Kidney (tissue), 22 donors: ENCODE measurements at places on chromosomes 2 and 18. TPM values are rescaled to one million over a fixed set of nuclear protein-coding genes. Genes with fewer than 3 reads are reported as not detected.

The CD207 gene
- 0.66 TPM for total RNA-seq

The PFN4 gene
- total RNA-seq = 0.79 TPM

The RAB1A gene
- total RNA-seq = 166 TPM

The ACVR1 gene
- 38.3 TPM for total RNA-seq

The IL36RN gene
- total RNA-seq = not detected

The SERTAD2 gene
- total RNA-seq = 21.1 TPM

The ANKRD30B gene
- not detected for total RNA-seq

The NFATC1 gene
- total RNA-seq = 17.2 TPM

The EXOC6B gene
- total RNA-seq = 31.3 TPM

The VSNL1 gene
- 0.44 TPM for total RNA-seq

The FOSL2 gene
- total RNA-seq = 149 TPM

The CPS1 gene
- 6.7 TPM for total RNA-seq

GRCh38 chr18:715626-716025, 3.2 kb upstream of the ENOSF1 start:
- no peaks in the 10 kb centered on the region for H3K36me3 ChIP-seq
- no peak overlapping the region for H3K4me3 ChIP-seq
- H3K27me3 ChIP-seq = no peaks in the 10 kb centered on the region
- H3K27ac ChIP-seq = no peak overlapping the region

- no peak overlapping the region for H3K4me3 ChIP-seq
- no peak for DNase-seq
- H3K27me3 ChIP-seq = no peaks in the 10 kb centered on the region
- H3K36me3 ChIP-seq = no peaks in the 10 kb centered on the region
- H3K27ac ChIP-seq = no peak overlapping the region
Measured at GRCh38 chr2:201411421-201411820, 39.8 kb downstream of the TRAK2 start.

- H3K4me1 ChIP-seq = no peaks in the 10 kb centered on the region
- no peak for DNase-seq
Measured at GRCh38 chr2:53177327-53177726, 590.3 kb upstream of the CHAC2 start.

- H3K4me3 ChIP-seq = no peak overlapping the region
- H3K36me3 ChIP-seq = no peaks in the 10 kb centered on the region
- DNase-seq = no peak
- H3K4me1 ChIP-seq = no peaks in the 10 kb centered on the region
Measured at GRCh38 chr2:21423854-21424253, 300.1 kb downstream of the TDRD15 start.

GRCh38 chr2:162623888-162624287, 214.7 kb downstream of the KCNH7 start:
- no peak overlapping the region for H3K27ac ChIP-seq
- no peaks in the 10 kb centered on the region for H3K36me3 ChIP-seq
- H3K4me1 ChIP-seq = no peaks in the 10 kb centered on the region
- H3K4me3 ChIP-seq = no peak overlapping the region

DNA sequence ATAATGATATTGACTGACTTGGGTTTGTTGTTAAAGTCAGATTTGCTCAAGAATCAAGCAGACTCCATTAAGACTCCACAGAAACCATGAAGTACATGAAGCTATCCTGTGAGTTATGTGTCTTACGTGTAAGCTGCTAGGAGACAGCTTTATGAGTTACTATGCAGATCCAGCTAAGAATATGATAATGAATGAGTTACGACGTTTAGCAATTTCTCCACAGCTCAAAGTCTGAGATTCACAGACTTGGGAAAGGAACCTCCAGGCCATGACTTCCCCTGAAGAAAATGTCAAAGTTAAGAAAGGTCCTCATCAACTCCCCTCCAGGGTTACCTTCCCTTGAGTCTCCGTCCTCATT, 211.9 kb upstream of the HNRNPA3 start:
- no peak overlapping the region for H3K27ac ChIP-seq
- no peaks in the 10 kb centered on the region for H3K4me1 ChIP-seq
- no peaks in the 10 kb centered on the region for H3K27me3 ChIP-seq
- no peak for DNase-seq
- no peaks in the 10 kb centered on the region for H3K36me3 ChIP-seq
- no peak overlapping the region for H3K4me3 ChIP-seq

GRCh38 chr2:75493230-75493629, 67.5 kb downstream of the EVA1A start:
- no peaks in the 10 kb centered on the region for H3K4me1 ChIP-seq
- H3K27me3 ChIP-seq = no peaks in the 10 kb centered on the region
- no peak for DNase-seq
- peaks cover 4% of the 10 kb centered on the region for H3K36me3 ChIP-seq
- no peak overlapping the region for H3K4me3 ChIP-seq

GRCh38 chr2:10022445-10022844, 20.9 kb upstream of the KLF11 start:
- H3K36me3 ChIP-seq = no peaks in the 10 kb centered on the region
- H3K4me1 ChIP-seq = no peaks in the 10 kb centered on the region

DNA sequence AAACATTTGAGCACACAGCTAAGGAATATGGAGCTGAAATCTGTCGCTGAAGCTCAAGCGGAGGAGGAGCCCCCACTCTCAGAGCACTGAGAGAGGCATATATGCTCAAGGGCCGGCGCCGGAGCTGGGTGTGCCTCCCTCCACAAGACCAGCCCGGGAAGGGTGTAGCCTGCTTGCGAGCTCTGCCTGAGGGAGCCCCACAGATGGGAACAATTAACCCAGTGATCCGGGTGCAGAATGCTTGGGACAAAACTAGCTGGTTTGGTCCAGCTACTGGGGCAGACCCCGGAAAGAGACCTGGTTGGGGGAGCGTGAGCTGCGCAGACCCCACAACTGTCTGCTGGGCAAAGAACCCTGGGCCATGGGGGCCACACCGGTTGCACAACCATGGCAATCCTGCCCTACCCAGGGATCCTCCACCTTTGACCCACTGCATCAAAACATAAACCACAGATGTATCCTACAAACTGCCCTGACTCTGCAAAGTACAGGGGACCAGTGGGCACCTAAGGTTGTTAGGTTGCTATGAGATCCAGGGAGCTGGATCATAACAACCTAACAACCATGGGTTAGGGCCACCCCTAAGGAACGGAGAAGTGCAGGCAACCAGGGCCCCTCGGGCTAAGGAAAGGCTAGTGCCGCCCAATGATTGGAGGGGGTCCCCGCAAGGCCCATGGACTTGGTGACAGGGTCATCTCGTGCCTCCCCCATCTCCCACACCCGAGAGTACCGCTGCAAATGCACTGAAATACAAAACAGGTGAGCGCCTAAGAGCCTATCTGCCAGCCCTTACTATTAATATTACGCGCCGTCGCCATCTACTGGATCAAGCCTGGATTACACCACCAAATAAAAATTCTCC, 53.4 kb upstream of the SCN1A start:
- peak; percentile 74 for DNase-seq
- no peaks in the 10 kb centered on the region for H3K36me3 ChIP-seq
- H3K27ac ChIP-seq = no peak overlapping the region
- H3K4me1 ChIP-seq = no peaks in the 10 kb centered on the region
- H3K27me3 ChIP-seq = no peaks in the 10 kb centered on the region

GRCh38 chr2:54642677-54643430, 80.6 kb upstream of the EML6 start:
- H3K4me1 ChIP-seq = no peaks in the 10 kb centered on the region
- H3K4me3 ChIP-seq = no peak overlapping the region
- no peak for DNase-seq
- no peak overlapping the region for H3K27ac ChIP-seq
- no peaks in the 10 kb centered on the region for H3K27me3 ChIP-seq

DNA sequence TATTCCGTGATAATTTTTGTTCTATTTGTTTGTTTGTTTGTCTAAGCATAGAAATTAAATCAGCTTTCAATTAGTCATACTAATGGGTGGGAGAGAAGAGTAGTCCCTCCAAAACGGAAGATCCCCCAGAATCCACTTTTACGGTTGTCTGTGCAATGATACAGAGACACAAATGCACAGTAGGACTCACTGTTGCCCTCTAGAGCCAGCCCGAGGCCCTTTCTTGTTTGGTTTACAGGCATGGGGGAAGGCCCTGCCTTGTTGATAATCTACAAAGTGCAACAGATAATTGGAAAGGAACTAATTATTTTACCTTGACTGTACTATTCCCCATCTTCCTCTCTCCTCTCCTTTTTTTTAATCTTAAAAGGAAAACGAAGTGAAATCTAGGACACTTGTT, 121.1 kb downstream of the ACOXL start:
- no peak for DNase-seq
- no peak overlapping the region for H3K4me3 ChIP-seq
- no peak overlapping the region for H3K27ac ChIP-seq
- no peaks in the 10 kb centered on the region for H3K27me3 ChIP-seq

- H3K27ac ChIP-seq = no peak overlapping the region
- H3K4me1 ChIP-seq = no peaks in the 10 kb centered on the region
- no peak overlapping the region for H3K4me3 ChIP-seq
- no peak for DNase-seq
- no peaks in the 10 kb centered on the region for H3K36me3 ChIP-seq
- no peaks in the 10 kb centered on the region for H3K27me3 ChIP-seq
Measured at GRCh38 chr2:100526868-100527267, 35.9 kb upstream of the PDCL3 start.

- H3K4me1 ChIP-seq = no peaks in the 10 kb centered on the region
- H3K4me3 ChIP-seq = no peak overlapping the region
- no peaks in the 10 kb centered on the region for H3K27me3 ChIP-seq
- no peak overlapping the region for H3K27ac ChIP-seq
- H3K36me3 ChIP-seq = no peaks in the 10 kb centered on the region
- no peak for DNase-seq
Measured at GRCh38 chr2:12106440-12107080, 360.1 kb downstream of the LPIN1 start.
